ENCODE measurements at places on chromosomes 5 and 9. TPM values are rescaled to one million over a fixed set of nuclear protein-coding genes. Genes with fewer than 3 reads are reported as not detected.

ELAVL2 gene
- total RNA-seq = not detected

PCDHB11 gene
- not detected for total RNA-seq

LHX3 gene
- not detected for total RNA-seq

LRRC19 gene
- not detected for total RNA-seq

DNA sequence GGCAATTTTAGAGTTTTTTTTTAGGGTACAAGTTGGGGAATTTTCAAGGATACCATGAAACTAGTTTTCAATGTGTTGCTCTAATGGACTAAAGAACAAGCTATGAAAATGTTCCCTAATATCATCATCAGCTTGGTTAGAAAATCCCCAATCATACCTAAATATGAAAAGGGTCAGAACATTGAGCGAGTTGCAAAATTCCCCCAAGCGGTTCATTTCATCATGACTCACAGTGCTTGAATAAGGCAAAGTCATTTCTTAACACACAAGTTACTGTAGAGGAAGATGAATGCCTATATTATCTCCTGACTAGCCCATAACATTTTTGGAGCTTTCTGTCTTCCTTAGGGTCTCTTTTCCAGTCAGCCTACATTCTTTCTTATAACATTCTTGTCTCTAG is 62.7 kb downstream of the ST8SIA4 start:
- H3K4me1 ChIP-seq = no peaks in the 10 kb centered on the region
- H3K27me3 ChIP-seq = no peaks in the 10 kb centered on the region
- no peak overlapping the region for H3K4me3 ChIP-seq
- H3K27ac ChIP-seq = no peak overlapping the region
- no peak for DNase-seq
- H3K36me3 ChIP-seq = no peaks in the 10 kb centered on the region
